ENCODE measurements at places on chromosomes 6 and 20.

DNA sequence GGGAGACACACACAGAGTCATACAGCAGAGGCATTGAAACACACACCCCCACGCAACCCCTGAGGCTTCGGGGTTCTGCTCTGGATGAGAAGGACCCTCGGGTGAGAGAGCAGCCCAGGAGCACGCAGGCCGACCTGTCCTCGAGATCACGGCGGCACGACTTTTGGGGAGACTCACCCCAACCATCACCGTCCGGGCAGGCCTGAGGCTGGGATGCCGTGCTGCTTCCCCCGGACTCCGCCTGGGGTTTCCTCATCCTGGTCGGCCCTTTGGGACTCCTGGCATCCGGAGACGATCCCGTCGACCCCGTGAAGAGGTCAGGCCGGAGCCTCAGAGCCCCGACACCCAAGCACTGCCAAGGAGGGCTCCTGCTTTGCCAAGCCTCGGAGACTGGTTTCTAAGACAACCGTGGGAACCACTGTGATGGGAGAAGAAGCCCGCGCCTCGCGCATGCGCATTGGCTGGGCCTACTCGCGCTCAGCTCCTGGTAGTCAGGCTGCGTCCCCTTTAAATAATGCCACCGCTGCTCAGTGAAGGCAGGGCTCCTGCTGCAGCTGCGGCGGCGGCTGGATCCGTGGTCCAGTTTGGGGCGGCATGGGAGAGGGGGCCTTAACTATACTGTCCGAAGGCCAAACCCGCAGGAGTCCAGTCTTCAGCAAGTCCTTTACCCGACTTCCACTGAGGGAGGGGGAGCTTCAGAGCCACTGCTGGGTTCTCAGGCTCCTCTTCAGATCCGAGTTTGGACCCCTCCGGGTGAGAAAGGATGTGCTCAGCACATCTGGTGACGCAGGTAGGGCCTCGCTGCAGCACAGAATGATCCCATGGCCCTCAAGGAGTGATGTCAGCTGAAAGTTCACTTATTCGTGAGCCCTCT lies 171.4 kb upstream of the ZNF337 start:
- no peak for DNase-seq

DNA sequence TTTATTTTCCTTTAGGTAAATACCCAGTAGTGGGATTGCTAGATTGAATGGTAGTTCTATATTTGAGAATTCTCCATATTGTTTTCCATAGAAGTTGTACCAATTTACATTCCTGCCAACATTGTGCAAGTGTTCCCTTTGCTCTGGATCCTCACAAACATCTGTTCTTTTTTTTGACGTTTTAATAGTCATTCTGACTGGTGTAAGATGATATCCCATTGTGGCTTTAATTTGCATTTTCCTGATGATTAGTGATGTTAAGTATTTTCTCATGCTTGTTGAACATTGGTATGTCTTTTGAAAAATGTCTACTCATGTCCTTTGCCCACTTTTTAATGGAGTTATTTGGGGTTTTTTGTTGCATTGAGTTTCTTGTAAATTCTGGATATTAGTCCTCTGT lies 85.6 kb downstream of the UBE3D start:
- no peak for DNase-seq

GRCh38 chr6:52749556-52750152 lies 13.6 kb downstream of the GSTA2 start:
- no peak for DNase-seq

DNA sequence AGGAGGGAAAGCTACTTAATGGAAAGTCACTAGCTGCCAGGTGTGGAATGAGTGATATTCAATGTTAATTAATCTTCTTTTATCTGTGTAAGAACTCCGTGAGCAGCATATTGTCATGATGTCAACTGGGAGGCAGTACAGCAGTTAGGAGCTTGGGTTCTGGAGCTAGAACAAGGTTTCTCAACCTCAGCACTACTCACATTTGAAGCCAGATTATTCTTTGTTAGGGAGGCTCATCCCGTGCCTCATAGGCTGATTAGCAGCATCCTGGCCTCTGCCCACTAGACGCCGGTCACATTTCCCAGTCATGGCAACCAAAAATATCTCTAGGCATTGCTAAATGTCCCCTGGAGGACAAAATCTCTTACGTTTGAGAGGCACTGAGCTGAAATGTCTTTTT lies 41.2 kb downstream of the BCAS1 start:
- no peak for DNase-seq

- DNase-seq = no peak
These were observed 608.6 kb downstream of the COL12A1 start for GRCh38 chr6:74597266-74597665.

- no peak for DNase-seq
These were observed 50.3 kb downstream of the ANKRD6 start for GRCh38 chr6:89483111-89483720.

GRCh38 chr6:131161987-131162386 lies 26.7 kb downstream of the AKAP7 start:
- DNase-seq = no peak

DNA sequence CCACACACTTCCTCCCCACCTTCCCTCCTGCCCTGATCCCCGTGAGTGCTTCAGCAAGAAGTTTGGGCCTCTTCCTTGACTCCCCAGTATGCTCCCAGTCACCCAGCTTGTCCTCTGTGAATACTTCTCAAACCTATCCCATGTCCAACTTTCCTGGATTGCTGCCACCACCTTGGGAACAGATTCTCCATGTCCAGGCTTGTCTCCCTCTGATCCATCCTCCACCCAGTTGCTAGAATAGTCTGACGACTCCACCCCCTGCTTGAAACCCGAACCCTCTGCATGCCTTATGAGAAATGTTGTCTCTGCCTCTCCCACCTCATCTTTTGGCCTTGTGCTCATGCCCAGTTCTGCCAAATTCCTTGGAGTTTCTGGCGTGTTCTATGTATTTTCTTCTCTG lies 108.0 kb downstream of the PPP1R14C start:
- DNase-seq = no peak

Measured in NCI-H2081 (cell line).